ENCODE measurements at places on chromosomes 7 and 10.

DNA sequence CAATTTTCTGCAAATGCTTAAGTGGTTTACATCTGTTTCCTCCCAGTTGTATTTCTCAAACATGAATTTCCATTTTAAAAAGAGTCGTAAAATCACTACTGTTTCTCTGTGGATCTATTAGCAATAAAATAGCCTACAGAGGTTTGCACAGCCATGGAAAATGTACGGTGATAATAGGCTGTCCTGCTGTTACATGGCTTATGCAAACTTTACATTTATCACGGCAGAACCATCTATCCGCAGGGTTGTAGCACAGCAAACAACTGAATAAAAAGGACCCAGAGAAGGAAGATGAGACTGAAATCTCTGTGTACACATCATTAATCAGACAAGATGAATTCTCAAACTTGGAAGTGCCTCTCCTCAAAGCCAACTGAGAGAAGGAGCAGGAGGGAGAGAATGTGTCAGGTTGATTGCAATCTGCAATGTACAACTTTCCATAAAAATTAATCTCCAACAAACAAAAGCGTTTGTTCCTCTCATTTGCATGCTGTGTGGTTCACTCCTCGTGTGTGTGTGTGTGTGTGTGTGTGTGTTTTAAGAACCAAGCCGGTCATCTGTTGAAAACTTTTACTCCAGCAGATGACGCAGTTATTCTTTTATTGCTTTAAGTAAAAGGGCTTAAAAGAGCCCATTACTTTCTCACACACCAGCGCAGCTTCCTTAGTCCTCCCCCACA lies 279.3 kb downstream of the SKAP2 start:
- DNase-seq: no peak

GRCh38 chr10:132405463-132405991 lies 8.5 kb downstream of the PWWP2B start:
- no peak for DNase-seq

- no peak for DNase-seq
These were observed 551.8 kb upstream of the GALNT17 start for GRCh38 chr7:70580161-70580560.

GRCh38 chr7:120615703-120616102 lies 242.2 kb downstream of the TSPAN12 start:
- no peak for DNase-seq

DNA sequence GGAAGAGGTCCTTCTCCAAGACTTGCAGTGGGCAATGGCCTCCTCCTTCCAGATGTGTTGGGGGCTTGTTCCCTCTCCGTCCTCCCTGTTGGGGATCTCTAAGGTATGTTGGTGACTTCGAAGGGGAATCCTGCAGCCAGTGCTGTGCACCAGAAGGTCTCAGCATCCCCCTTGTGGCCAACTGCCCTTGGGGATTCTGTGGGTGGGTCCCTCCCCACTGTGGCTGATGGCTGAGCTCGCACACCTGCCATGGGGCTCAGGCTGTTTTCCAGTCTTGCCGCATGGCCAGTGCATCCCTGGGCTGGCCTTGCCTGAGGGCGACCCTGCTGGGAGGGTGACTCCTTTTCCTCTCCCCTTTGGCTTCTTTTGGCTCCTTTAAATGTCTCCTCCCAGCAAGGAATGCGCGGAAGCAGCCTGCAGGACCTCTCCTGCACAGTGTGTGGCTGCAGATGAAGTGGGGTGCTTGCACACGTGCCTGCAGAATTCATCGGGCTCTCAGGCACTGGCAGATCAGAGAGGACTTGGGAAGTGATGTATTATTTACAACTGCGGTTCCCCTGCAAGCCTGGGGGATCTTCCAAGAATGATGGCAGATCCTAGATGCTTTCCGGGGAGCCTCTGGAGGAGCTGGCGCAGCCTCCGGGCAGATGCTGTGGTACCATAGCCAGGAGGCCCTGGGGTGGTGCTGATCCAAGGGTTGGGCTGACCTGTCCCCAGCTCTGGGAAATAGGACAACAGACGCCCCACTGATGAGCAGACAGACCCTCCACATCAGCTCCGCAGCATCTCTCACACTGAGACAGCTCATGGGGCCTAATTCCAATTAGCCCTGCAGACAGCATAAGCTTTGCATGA lies 410.0 kb downstream of the TCERG1L start:
- DNase-seq: no peak

GRCh38 chr7:127702052-127702652 lies 50.2 kb downstream of the SND1 start:
- no peak for DNase-seq

- no peak for DNase-seq
These were observed 68.1 kb upstream of the SFMBT2 start for GRCh38 chr10:7478727-7479457.

DNA sequence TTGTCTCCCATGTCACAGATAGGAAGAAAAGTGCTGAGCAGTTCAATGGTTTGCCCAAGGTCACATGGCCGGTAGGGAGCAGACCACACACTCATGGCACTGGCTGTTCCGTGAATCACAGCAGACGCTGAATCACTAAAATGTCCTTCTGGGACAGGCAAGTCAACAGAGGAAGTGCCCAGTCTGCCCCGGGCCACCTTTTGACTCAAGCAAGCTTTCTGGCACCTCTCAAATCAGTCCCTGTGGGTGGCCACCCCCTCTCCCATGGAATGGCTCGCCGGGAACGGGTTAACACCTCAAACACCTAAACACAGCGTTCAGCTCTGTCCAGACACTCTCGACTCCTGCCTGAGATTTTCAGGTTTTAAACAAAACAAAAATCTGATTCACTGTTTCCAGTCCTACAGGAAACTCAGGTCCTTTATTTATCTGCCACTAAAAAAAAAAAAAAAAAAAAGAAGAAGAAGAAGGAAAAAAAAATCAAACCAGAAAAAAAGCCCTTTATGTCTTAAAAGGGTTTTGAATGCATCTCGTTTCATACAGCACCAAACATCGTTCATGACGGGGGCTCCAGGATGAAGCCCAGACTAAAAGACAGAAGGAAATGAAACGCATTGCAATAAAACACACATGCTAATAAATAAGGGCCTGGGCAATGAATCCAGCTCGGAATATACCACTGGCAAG lies 15.5 kb downstream of the CARD11 start:
- peak; percentile 33 for DNase-seq

DNA sequence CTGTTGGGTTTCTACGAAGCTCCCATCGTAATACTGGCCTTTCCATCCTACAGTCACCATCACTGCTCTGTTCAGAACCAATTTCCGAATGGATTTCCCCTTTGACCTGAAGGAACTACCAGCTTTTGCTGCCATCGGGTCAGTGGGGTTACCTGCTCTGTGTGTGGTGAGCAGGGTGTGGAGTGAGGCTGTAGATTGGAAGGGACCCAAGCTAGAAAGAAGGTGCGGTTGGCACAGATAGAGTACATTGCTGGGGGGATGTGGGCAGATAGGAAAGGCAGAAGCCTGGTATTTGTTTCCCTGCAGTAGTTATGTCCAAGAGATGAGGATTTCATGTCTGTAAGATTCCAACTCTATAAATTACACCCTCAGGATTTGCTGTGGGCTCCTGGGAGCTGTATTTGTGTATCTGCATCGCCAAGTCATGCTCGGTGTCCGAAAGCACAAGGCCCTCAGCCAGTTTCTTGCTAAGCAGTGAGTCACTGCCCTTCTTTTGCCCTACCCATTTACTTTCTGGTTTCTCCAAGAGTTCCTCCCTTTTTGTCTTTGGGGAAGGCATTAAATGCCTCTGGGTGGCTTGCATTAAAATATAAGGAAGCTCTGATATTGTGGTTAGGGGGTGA lies 15.4 kb downstream of the CLCN1 start:
- no peak for DNase-seq

GRCh38 chr10:56836659-56837058 lies 475.6 kb upstream of the ZWINT start:
- DNase-seq: no peak

DNA sequence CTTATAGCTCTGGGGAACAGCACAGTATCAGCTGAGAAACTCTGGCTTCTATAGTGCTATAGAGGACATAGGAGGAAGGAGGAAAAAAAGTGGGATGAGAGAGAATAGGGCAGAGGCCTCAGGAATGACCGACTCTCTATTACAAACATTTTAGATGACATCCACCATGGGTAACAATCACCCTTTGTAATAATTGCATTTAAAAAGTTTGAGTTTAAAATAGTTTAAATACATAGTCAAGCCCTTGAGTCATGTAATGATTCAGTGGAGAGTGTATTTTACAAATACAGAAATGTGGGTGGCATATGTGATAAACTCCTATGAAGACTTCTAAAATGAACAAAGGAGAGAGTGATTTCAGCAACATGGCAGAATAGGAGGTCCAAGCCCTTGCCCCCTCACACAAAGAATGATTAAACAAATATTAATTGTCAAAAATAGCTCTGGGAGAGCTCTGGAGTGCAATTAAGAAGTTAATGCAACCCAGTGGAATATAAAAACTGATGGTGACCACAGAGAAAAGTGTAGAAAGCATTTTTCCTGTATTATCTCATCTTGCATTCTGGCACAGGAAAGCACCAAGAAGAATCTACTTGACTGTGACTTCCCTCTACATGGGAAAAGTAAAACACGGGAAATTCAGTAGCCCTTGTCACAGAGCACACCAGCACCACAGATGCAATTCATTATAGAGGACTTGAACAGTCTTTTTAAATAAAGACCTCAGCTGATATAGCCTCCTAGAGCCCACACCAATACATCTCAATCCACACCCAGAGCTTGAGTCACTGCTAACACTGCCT lies 569.0 kb upstream of the SORCS1 start:
- no peak for DNase-seq

DNA sequence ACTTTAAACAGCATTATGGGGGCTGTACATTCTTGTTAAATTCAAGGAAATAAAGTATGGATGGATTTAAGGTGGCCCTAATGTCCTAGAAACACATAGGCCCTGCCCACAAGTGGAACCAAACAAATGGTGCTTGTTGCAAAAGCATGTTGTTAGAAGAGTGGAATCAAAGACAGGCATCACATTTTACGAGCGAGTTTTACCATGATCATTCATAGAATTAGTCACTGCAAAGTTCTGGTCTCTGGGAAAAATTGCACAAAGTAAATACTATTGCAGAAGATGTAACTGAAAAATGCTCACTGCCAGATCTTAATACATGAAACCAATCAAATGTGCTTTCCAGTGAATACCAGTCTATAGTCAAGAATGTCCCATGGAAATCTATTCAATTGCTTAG lies 677.1 kb downstream of the PARD3 start:
- no peak for DNase-seq

GRCh38 chr10:101708073-101708472 lies 13.1 kb upstream of the FBXW4 start:
- no peak for DNase-seq

- DNase-seq: no peak
These were observed 68.0 kb upstream of the SAMD8 start for GRCh38 chr10:75043256-75044131.

GRCh38 chr10:75611172-75611992 lies 180.0 kb downstream of the LRMDA start:
- no peak for DNase-seq

GRCh38 chr7:10708447-10708846 lies 265.2 kb upstream of the PHF14 start:
- DNase-seq: no peak

GRCh38 chr7:109873296-109873695 lies 1217.6 kb upstream of the LRRN3 start:
- DNase-seq: no peak

- DNase-seq: peak; percentile 71
These were observed 2.2 kb downstream of the CYP17A1 start for GRCh38 chr10:102835007-102835482.

Data from activated CD4-positive, alpha-beta T cell treated with anti-CD3 and anti-CD28 coated beads, Interleukin-2, amount 50 U/mL, for 4 hours (primary cell).